ENCODE measurements at places on chromosomes 11 and 22. TPM values are rescaled to one million over a fixed set of nuclear protein-coding genes. Genes with fewer than 3 reads are reported as not detected.

DNA sequence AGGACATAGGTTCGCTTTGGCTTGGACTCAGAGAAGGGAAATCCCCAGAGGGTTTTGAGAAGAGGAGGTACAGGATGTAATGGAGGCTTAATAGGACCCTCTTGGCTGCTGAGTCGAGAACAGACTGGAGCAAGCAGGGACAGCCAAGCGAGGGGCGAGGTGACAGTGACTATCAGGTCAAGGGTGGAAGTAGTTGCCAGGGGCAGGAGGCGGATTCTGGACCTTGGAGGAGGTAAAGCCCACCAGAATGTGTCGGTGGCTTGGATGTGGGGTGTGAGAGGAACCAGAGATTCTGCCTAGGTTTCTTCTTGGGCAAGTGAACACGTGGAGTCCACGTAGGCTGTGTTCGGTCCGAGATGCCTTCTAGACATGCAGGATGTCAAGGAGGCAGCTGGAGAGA lies 4.4 kb downstream of the TRMT112 start:
- no peaks in the 10 kb centered on the region for H3K36me3 ChIP-seq
- H3K4me1 ChIP-seq = peaks cover 36% of the 10 kb centered on the region
- H3K4me3 ChIP-seq = no peak overlapping the region

The CLTCL1 gene
- total RNA-seq = 7.1 TPM

GRCh38 chr22:33227791-33228190 lies 169.6 kb upstream of the SYN3 start:
- no peaks in the 10 kb centered on the region for H3K36me3 ChIP-seq
- H3K4me1 ChIP-seq = no peaks in the 10 kb centered on the region
- no peaks in the 10 kb centered on the region for H3K27me3 ChIP-seq
- H3K4me3 ChIP-seq = no peak overlapping the region
- no peak overlapping the region for H3K27ac ChIP-seq

The TRPM5 gene
- total RNA-seq = not detected

GRCh38 chr11:1303973-1304372 lies 5.5 kb downstream of the TOLLIP start:
- H3K4me3 ChIP-seq = peak overlapping the region; percentile 53
- no peak for DNase-seq
- peaks cover 3% of the 10 kb centered on the region for H3K36me3 ChIP-seq
- peaks cover 92% of the 10 kb centered on the region for H3K4me1 ChIP-seq
- H3K27ac ChIP-seq = peak overlapping the region; percentile 95

GRCh38 chr11:95924414-95924760 lies 480 bp upstream of the MTMR2 start:
- H3K4me3 ChIP-seq = peak overlapping the region; percentile 93
- no peaks in the 10 kb centered on the region for H3K36me3 ChIP-seq
- H3K4me1 ChIP-seq = peaks cover 30% of the 10 kb centered on the region
- peak overlapping the region; percentile 85 for H3K27ac ChIP-seq
- peak; percentile 18 for DNase-seq
